T-helper 17 cell (primary cell): ENCODE measurements at places on chromosomes 7 and 10. TPM values are rescaled to one million over a fixed set of nuclear protein-coding genes. Genes with fewer than 3 reads are reported as not detected.

Gene MALRD1
- total RNA-seq: not detected

Gene NFE2L3
- 4.3 TPM for total RNA-seq

Gene LRRN3
- 1.9 TPM for total RNA-seq

Gene MEST
- total RNA-seq: 5.1 TPM

- no peaks in the 10 kb centered on the region for H3K27me3 ChIP-seq
- no peaks in the 10 kb centered on the region for H3K4me1 ChIP-seq
- no peaks in the 10 kb centered on the region for H3K36me3 ChIP-seq
- no peak overlapping the region for H3K27ac ChIP-seq
- H3K4me3 ChIP-seq: no peak overlapping the region
- DNase-seq: no peak
Observed at GRCh38 chr7:13633857-13634256, 355.6 kb downstream of the ETV1 start.

- no peaks in the 10 kb centered on the region for H3K4me1 ChIP-seq
- no peak overlapping the region for H3K27ac ChIP-seq
- DNase-seq: no peak
- H3K27me3 ChIP-seq: peaks cover 8% of the 10 kb centered on the region
- H3K4me3 ChIP-seq: no peak overlapping the region
Observed at GRCh38 chr10:4765428-4765827, 60.6 kb upstream of the AKR1E2 start.

DNA sequence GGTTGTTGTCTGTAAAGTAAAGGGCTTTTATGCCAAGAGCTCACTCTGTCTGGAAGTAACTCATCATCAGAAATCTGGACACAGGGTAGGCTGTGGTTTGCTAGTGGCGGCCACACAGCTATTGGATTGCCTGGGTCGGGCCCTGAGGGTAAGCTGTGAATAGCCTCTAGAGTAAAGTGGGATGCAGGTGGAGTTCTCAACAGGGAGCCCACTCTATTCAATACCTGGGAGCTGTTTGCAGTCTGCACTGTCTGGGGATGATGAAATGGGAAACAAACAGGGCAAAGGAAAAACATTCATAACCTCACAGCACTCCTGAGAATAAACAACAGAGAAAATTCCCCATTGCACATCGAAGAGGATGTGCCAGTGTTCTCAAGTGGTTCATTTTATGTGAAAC is 582.6 kb downstream of the CALN1 start:
- no peaks in the 10 kb centered on the region for H3K27me3 ChIP-seq
- H3K4me3 ChIP-seq: no peak overlapping the region
- H3K36me3 ChIP-seq: no peaks in the 10 kb centered on the region
- no peaks in the 10 kb centered on the region for H3K4me1 ChIP-seq
- no peak overlapping the region for H3K27ac ChIP-seq

DNA sequence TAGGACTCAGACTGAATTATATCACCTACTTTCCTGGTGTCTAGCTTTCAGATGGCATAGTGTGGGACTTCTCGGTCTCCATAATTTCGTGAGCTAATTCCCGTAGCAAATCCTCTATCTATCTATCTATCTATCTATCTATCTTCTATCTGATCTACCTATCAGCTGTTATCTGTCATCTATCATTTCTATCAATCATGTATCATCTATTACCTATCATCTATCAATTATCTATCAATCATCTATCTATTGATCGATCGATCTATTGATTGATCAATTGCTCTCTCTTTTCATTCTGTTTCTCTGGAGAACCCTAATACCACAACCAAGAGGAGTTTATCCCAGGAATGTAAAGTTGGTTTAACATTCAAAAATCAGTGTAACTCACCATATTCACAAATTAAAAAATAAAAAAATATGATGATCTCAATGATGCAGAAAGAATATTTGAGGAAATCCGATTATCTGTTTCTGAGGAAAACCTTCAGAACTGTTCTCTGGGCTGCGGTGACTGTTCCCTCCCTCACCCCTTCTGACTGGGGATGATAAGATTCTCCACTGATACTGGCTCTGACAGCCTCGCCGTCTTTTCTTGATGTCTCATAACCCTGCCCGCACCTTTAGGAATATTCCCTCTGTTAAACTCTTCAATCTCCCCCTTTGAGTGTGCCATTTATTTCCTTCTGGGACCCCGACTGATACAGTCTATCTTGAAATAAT is 147.7 kb downstream of the ACTR3B start:
- no peaks in the 10 kb centered on the region for H3K36me3 ChIP-seq
- no peak for DNase-seq
- no peak overlapping the region for H3K4me3 ChIP-seq
- H3K4me1 ChIP-seq: no peaks in the 10 kb centered on the region

GRCh38 chr7:97685952-97686351 is 45.9 kb upstream of the TAC1 start:
- no peak overlapping the region for H3K4me3 ChIP-seq
- H3K36me3 ChIP-seq: no peaks in the 10 kb centered on the region
- no peak for DNase-seq

- H3K36me3 ChIP-seq: no peaks in the 10 kb centered on the region
- no peak for DNase-seq
- H3K4me3 ChIP-seq: no peak overlapping the region
- no peaks in the 10 kb centered on the region for H3K27me3 ChIP-seq
Observed at GRCh38 chr7:91191771-91192170, 72.5 kb upstream of the FZD1 start.

- no peaks in the 10 kb centered on the region for H3K27me3 ChIP-seq
- no peak overlapping the region for H3K27ac ChIP-seq
- H3K36me3 ChIP-seq: peaks cover 2% of the 10 kb centered on the region
- DNase-seq: no peak
- peaks cover 10% of the 10 kb centered on the region for H3K4me1 ChIP-seq
Observed at GRCh38 chr10:8084799-8085198, 30.3 kb downstream of the GATA3 start.

- H3K4me1 ChIP-seq: no peaks in the 10 kb centered on the region
- H3K27me3 ChIP-seq: peaks cover 26% of the 10 kb centered on the region
- no peak overlapping the region for H3K27ac ChIP-seq
- H3K36me3 ChIP-seq: no peaks in the 10 kb centered on the region
Observed at GRCh38 chr7:66261941-66262340, 56.8 kb downstream of the TPST1 start.
